ENCODE measurements at places on chromosomes 7 and 10.

DNA sequence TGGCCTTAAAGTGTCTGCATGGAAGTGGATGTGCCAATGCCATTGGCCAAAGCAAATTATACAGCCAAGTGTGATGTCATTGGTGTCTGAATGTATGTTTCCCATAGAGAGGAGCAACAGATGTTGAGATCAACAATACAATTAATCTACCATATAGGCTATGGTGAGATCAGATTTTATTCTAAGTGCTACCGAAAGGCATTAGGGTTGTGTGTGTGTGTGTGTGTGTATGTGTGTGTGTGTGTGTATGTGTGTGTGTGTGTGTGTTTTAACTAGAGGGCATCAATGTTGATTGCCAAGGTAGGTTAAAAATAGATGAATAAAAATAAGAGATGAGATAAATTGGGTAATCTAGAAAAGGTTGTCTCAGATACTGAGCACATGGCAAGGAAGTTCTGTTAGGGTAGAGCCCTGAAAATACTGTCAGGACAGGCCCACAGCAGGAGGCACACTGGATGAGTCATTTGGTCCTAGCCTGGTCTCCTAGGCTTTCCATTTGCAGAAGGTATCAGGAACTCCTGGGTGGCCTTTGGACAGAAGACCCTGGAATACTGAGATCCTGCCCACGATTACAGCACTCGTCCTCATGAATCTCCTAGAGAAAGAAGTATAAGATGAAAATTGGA is 446.0 kb upstream of the PODXL start:
- DNase-seq: no peak

GRCh38 chr7:47239034-47239433 is 342.9 kb downstream of the TNS3 start:
- DNase-seq: no peak

- DNase-seq: peak; percentile 25
These were observed 38.5 kb downstream of the CRTAC1 start for GRCh38 chr10:97991871-97992270.

- peak; percentile 66 for DNase-seq
These were observed 1.4 kb upstream of the TSPAN15 start for GRCh38 chr10:69449841-69450240.

- DNase-seq: no peak
These were observed 187.4 kb upstream of the PDE1C start for GRCh38 chr7:32257621-32258020.

DNA sequence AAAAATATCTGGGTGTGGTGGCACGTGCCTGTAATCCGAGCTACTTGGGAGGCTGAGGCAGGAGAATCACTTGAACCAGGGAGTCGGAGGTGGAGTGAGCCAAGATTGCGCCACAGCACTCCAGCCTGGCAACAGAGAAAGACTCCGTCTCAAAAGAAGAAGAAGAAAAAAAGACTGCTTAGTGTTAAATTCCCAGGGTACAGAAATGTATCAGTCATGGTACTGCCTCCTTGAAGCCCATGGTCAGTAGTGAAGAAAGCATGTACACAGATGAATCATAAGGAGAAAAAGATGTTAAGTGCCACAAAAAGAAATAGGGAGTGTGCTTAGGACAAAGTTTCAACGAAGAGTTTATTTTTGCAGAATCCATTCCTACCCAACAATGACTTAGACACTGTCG is 62.5 kb upstream of the KMT2E start:
- peak; percentile 91 for DNase-seq

DNA sequence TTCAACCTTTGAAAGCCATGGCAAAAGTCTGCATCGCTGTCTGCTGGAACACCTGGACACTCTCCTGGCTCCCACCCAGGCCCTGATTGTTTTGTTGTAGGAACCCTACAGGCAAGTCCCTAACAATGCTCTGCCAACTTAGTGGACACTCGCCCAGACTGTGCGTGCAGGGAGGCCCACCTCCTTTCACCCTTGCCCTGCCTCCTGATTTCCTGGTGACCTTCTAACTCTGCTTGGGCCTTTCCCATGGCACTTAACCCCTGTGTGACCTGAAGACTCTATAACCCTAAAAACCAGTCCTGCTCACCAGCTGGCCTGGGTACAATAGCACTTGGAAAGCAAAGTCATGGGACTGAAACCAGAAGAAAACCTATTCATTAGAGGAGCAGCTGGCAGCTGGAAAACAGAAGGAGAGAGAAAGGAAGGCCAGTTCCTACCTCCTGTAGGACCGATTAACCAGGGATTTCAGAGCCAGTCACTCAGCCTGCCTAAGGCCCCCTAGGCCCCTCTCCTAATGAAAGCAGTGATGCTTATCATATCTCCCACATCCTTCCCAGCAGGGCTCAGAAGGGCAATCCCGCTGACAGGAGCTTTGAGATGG is 82.7 kb upstream of the KMT2E start:
- DNase-seq: no peak

GRCh38 chr7:35695987-35696386 is 1.1 kb upstream of the HERPUD2 start:
- no peak for DNase-seq

DNA sequence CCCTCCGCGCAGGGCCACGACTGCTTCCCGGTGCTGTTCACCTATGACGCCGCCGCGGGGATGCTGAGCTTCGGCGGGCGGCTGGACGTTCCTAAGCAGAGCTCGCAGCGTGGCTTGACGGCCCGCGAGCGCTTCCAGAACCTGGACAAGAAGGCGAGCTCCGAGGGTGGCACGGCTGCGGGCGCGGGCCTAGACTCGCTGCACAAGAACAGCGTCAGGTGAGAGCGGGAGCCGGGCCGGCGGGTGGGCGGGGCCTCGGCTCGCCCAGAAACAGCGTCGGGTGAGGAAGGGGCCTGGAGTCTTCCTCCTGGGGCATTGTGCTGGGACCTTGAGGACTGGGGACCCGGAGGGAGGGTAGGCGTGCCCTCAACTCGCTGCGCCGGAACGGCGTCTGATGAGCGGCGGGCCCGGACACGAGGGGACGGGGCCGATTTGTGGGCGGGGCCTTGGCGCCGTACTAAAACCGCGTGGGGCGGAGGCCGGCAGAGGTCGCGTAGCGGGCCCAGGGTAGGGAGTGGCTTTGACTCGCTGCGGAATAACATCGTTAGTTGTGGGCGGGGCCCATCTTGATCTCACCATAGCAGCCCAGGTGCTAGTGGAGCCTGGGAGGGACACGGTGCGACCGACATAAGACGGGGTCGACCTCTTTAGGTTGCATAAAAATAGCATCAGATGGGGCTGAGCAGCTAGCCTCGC is 15.6 kb downstream of the PDAP1 start:
- DNase-seq: peak; percentile 59

GRCh38 chr10:119860866-119861607 is 11.6 kb downstream of the MCMBP start:
- DNase-seq: peak; percentile 26

DNA sequence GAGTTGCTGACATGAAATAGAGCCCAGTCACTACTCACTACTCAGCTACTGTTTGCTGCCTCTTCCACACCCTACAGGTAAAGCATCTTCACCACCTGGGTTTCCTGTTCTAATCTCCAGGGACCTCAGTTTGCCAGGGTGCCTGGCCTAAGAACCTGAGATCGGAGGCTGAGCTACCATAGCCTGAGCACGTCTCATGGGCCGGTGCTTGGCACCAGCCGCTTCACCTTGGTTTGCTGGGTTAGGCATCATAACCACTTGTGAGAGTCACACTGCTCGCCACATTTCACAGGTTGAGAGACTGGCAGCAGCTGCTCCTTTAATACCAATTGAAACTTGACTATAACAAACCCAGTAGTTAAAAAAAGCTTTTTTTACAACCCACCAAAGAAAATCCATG is 75.1 kb downstream of the EMX2 start:
- DNase-seq: no peak

DNA sequence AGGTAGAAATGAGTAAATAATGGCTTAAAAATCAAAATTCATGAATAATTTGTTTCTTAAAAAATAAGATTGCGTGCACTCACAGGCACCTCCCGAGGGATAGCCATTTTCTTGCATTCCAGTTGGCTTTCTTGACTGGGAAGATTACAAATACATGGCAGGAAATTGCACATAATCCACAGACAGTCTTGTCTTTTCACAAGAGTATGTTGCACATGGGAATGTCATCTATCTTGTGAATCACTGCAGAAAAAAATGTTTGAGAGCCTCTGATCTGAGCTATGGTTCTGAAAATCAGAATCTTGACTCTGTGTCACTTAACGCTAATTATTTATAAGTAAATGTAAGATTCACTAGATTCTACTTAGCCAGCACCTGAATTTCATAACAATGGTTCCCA is 74.1 kb upstream of the PRKG1 start:
- peak; percentile 92 for DNase-seq

- no peak for DNase-seq
These were observed 33.7 kb upstream of the RHEB start for GRCh38 chr7:151553356-151553755.

DNA sequence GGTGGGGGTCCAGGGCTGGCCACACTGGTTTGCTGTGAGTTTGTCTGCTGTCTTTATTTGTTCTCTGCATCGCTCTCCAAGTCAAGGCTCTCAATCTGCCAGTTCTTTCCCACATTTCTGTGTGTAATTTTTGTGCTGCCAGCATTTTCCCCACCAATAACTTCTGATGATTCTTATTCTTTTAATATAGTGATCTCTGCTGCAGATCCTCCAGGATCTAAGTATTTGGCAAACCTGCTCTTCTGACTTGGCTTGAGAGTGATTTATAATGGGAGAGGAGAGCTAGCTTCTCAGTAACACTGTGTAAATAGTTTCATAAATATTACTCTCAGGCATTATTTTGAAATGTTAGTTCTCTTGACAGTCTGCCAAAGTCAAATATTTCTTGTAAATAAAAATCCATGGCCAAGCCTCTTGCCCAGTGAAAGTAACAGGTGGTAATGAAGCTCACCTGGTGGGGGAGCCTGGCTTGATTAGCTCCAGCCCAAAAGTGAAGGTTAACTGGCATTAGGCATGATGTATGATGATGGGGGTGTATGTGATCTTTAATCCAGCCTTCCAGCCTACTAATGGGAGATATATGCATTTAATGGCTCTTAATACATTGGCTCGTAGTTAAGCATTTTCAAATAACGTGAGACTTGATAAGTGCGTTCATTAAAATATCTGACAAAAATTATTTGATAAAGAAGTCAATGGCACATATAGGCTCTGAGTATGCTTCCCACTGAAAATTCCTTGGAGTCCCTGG is 1055.9 kb downstream of the KCNMA1 start:
- DNase-seq: no peak

DNA sequence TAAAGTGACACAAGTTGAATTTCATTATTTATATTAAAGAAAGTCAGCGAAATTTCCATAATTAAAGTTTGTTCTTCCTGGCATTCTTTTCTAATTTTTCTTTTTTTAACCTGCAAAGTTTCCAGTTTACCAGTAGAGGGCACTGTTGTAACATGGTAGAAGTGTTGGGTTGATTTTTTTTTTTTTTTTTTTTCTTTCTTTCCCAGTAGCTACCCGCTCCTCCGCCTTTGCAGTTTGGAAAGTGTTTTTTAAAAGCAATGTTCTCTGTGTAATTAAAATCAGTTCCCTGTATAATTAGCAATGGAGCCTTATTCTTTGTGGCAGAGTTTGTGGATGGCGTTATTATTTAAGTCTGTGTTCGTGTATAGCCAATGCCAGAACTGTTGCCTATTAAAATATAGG is 53.7 kb downstream of the TAF3 start:
- peak; percentile 27 for DNase-seq

GRCh38 chr10:7275761-7276440 is 134.9 kb downstream of the SFMBT2 start:
- no peak for DNase-seq

DNA sequence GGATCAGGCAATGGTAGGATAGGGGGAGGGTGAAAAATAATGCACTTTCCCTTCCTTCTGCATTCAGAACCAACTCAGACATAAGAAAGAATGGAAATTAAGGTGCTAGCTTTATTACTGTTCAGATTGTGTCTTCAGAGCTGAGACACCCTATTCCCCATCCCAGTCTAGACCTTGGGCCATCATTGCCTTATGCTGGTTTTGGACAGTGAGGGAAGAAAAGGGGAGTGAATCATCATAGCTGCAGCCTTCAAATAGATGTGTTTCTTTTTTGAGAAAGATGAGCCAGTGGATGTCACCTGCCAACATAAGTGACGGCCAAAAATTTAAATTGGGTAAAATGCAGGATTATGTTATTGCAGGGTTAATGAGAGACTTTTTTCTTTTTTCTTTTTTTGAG is 27.0 kb upstream of the TOMM7 start:
- no peak for DNase-seq

GRCh38 chr10:70299876-70300275 is 16.1 kb upstream of the NPFFR1 start:
- no peak for DNase-seq

DNA sequence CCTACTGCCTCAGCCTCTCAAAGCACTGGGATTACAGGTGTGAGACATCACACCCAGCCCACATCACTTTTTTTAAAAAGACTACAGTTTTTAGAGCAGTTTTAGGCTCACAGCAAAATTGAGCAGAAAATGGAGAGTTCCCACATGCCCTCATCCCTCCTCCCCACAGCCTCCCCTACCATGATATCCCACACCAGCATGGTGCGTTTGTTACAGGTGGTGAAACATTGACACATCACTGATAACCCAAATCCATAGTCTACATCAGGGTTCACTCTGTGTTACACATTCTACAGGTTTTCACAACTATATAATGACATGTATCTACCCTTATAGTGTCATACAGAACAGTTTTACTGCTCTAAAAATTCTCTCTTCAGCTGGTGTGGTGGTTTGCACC is 24.3 kb upstream of the TOMM7 start:
- DNase-seq: no peak

GRCh38 chr7:40866601-40867000 is 731.8 kb downstream of the SUGCT start:
- DNase-seq: peak; percentile 64

DNA sequence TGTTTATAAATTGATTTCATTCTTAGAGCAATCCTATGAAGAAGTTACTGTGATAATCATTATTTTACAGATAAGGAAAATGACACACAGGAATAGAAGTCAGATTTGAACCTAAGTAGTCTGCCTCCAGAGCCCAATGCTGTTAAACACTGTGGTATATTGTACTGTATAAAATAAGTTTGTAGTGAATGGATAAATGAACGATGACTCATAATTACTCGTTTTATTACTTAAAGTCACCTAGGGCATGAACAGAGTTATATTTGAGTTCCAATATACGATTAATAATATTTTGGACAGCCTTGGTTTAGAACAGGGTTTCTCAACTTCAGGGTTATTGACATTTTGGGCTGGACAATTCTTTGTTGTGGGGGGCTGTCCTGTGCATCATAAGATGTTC is 7.8 kb upstream of the BTRC start:
- DNase-seq: no peak

DNA sequence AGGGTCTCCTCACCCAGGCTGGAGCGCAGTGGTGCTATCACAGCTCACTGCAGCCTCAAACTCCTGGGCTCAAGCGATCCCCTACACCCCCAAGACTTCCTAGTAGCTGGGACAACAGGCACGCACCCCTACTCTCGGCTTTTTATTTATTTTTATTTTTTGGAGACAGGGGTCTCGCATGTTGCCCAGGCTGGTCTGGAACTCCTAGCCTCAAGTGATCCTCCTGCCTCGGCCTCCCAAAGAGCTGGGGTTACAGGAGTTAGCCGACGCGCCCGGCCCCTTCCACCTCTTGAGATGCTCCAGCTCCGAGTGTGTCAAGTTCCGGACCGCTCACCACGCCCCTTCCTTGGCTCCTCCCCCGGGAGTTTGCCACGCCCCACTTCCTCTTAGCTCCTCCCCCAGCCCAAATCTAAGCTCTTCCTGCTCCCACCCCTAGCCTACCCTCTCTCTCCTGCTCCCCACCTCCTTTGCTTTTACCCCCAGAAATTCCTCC is 6.3 kb downstream of the NAT16 start:
- DNase-seq: peak; percentile 55

GRCh38 chr10:112362833-112363232 is 11.1 kb upstream of the ACSL5 start:
- DNase-seq: peak; percentile 70

- DNase-seq: no peak
These were observed 403.7 kb downstream of the RPS24 start for GRCh38 chr10:78437407-78437768.
